ENCODE measurements at places on chromosomes 7 and 10. TPM values are rescaled to one million over a fixed set of nuclear protein-coding genes. Genes with fewer than 3 reads are reported as not detected.

Gene MPLKIP
- 15.5 TPM for total RNA-seq

- H3K27ac ChIP-seq = no peak overlapping the region
- peaks cover 3% of the 10 kb centered on the region for H3K4me1 ChIP-seq
- no peaks in the 10 kb centered on the region for H3K27me3 ChIP-seq
Observed at GRCh38 chr10:30999070-30999712, 32.5 kb downstream of the ZNF438 start.

DNA sequence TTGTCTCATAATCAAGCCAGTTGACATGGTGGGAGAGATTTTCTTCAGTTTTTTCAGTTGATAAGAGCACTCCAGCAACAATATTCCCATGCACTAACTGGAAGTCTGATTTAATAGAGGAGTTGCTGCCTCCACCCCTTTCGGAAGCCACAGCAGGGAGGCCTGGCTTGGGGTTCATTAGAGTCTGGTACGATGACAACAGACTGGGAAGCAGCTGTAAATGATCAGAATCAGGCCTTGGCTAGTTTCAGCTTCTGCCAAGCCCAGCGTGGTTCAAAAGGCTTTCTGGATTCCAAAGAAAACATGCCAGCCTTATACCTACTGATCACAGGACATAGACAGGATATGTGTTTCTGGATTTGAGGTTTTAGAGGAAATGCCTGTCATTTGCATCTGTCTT, 274.0 kb downstream of the CSTF2T start:
- no peak for DNase-seq
- no peak overlapping the region for H3K27ac ChIP-seq
- no peaks in the 10 kb centered on the region for H3K4me1 ChIP-seq
- no peak overlapping the region for H3K4me3 ChIP-seq
- no peaks in the 10 kb centered on the region for H3K27me3 ChIP-seq

DNA sequence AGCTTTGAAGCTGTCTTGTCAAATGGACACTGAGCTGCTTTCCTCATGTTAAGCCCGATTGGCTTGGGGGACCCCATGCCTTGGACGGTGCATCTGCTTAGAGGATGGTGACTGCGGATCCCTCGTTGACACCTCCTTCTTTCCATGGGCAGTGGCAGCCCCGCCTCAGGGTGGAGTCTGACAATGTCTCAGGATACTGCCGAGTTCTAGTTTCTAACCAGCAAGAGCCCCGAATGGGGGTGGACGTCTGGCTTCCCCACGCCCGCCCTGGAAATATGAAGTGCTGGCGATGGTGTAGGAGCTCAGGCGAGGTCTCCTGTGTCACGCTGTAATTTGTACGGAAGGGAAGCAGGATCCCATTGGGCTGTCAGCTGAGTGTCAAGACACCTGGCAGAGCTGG, 106.2 kb upstream of the CTBP2 start:
- DNase-seq = no peak
- no peaks in the 10 kb centered on the region for H3K36me3 ChIP-seq
- no peak overlapping the region for H3K27ac ChIP-seq

GRCh38 chr7:134694299-134694698, 47.6 kb downstream of the BPGM start:
- no peak overlapping the region for H3K4me3 ChIP-seq
- H3K27me3 ChIP-seq = no peaks in the 10 kb centered on the region
- no peaks in the 10 kb centered on the region for H3K4me1 ChIP-seq
- no peak for DNase-seq

- H3K4me1 ChIP-seq = no peaks in the 10 kb centered on the region
- no peaks in the 10 kb centered on the region for H3K27me3 ChIP-seq
- no peak overlapping the region for H3K27ac ChIP-seq
- no peaks in the 10 kb centered on the region for H3K36me3 ChIP-seq
Observed at GRCh38 chr7:121109145-121109544, 120.6 kb downstream of the CPED1 start.

Gene SHTN1
- 17.3 TPM for total RNA-seq

Data from pancreas (tissue), 10 donors.